Calu3 (cell line): ENCODE measurements at places on chromosomes 11 and 22. TPM values are rescaled to one million over a fixed set of nuclear protein-coding genes. Genes with fewer than 3 reads are reported as not detected.
A peak's percentile ranks its signal among the peaks of the same experiment; 100 is the strongest.

The MYEOV gene
- 79.9 and 98.4 TPM in 2 replicates for total RNA-seq

The SEPTIN3 gene
- 3.2 and 3.4 TPM in 2 replicates for total RNA-seq

The SLCO2B1 gene
- 0.27 and 0.31 TPM in 2 replicates for total RNA-seq

The GPHA2 gene
- not detected in 2 replicates for total RNA-seq

The ELFN2 gene
- total RNA-seq = 1.5 and 2.8 TPM in 2 replicates

The HEPN1 gene
- not detected in 2 replicates for total RNA-seq

The RIBC2 gene
- 4.5 and 5.6 TPM in 2 replicates for total RNA-seq

The ZBTB3 gene
- 9.7 and 10.6 TPM in 2 replicates for total RNA-seq

The CST6 gene
- total RNA-seq = 21.5 and 27.2 TPM in 2 replicates

The RAB36 gene
- 2.1 and 2.6 TPM in 2 replicates for total RNA-seq

The LUZP2 gene
- total RNA-seq = 0.73 and 0.95 TPM in 2 replicates

The SCGB2A2 gene
- not detected in 2 replicates for total RNA-seq

The TTLL12 gene
- total RNA-seq = 63.4 and 69.6 TPM in 2 replicates

GRCh38 chr22:46108564-46109473 lies 41.5 kb upstream of the PPARA start:
- peak overlapping the region; percentile 84 for H3K27ac ChIP-seq
- no peak overlapping the region for H3K4me3 ChIP-seq
- DNase-seq = peak; percentile 44

DNA sequence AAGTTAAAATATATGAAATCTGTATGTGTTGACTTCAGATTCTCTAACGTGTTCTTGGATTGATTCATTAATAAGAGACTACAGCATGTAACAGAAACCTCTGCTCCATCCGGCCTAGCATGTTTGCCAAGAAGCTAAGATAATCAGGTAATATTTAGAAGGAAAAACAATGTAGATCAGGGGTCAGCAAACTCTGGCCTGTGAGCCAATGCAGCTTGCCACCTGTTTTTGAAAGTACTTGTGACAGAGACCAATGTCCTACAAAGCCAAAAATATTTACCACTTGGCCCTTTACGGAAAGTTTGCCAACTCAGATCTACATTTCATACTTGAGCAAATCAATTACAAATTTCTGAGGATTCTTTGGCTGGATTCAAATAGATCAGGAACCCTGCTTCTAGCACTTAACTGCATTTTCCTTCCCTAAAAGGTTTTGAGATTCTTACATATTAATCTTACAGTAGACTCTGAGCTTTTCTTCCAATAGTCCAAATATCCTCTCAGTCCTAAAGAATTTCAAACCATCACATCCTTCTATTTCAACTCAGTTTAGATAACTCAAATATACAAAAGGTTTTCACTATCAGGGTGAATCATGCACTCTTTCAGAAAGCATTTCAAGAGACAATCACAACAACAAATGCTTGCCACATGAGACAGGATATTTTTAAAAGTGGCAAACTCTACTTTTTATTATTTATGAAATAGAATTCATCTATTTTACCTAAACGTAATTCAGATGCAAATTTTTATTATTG lies 29.5 kb downstream of the APOL5 start:
- no peaks in the 10 kb centered on the region for H3K36me3 ChIP-seq
- no peaks in the 10 kb centered on the region for H3K27me3 ChIP-seq
- no peak for DNase-seq
- H3K27ac ChIP-seq = no peak overlapping the region
- H3K4me3 ChIP-seq = no peak overlapping the region

- H3K27me3 ChIP-seq = no peaks in the 10 kb centered on the region
- H3K27ac ChIP-seq = no peak overlapping the region
- H3K4me1 ChIP-seq = no peaks in the 10 kb centered on the region
- H3K36me3 ChIP-seq = no peaks in the 10 kb centered on the region
Observed at GRCh38 chr11:129691142-129691541, 124.5 kb upstream of the TMEM45B start.

DNA sequence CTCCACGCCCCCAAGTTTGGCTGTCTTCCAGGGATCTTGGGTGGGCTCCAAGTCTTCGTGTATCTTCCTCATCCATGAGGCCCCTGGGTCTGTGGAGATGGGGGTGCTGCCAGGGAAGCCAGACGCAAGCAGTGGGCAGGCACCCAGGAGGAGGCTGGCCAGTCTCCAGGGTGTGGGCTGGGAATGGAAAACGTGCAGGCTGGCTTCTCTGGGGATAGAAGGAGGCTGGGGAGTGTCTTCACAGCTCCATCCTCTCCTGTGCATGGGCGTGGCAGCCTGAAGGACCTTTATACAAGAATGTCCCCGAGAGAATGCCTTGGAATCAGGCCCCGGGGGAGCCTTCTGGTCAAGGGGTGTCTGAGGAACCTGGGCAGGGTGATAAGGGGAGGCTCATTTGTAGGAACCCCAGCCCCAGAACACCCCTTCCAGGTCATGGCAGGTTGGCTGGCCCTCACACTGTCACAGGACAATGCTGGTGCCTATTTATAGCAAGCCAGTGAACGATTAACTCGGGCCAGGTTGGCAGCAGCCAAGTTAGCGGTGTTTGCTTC lies 14.0 kb downstream of the SGSM1 start:
- H3K36me3 ChIP-seq = no peaks in the 10 kb centered on the region
- H3K27ac ChIP-seq = no peak overlapping the region
- H3K4me3 ChIP-seq = no peak overlapping the region
- peak; percentile 47 for DNase-seq

DNA sequence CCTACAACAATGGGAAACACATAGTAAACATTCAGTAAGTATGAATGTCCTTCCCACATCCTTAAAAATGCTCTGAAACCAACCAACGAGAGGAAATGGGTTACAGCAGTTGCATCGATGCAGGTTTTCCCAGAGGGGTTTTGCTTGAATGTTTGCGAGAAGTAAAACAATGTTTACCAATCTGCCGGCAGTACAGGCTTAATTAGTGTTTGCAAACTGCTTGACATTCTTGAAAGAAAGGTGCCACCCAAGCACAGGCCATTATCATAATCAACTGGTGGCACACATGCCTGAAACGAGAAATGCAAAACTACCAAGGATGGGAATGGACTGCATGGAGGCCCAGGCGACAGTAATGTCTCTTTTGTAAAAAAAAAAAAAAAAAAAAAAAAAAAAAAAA lies 27.1 kb upstream of the OPCML start:
- H3K4me3 ChIP-seq = no peak overlapping the region
- H3K27me3 ChIP-seq = no peaks in the 10 kb centered on the region
- DNase-seq = no peak
- H3K4me1 ChIP-seq = no peaks in the 10 kb centered on the region

- no peak overlapping the region for H3K27ac ChIP-seq
- no peaks in the 10 kb centered on the region for H3K4me1 ChIP-seq
- no peak overlapping the region for H3K4me3 ChIP-seq
- no peak for DNase-seq
- H3K36me3 ChIP-seq = no peaks in the 10 kb centered on the region
Observed at GRCh38 chr11:2797741-2798361, 87.7 kb downstream of the CDKN1C start.

GRCh38 chr11:45383224-45383623 lies 97.1 kb upstream of the SYT13 start:
- no peaks in the 10 kb centered on the region for H3K4me1 ChIP-seq
- no peak overlapping the region for H3K27ac ChIP-seq
- no peaks in the 10 kb centered on the region for H3K36me3 ChIP-seq
- no peak for DNase-seq

- DNase-seq = peak; percentile 70
- no peak overlapping the region for H3K27ac ChIP-seq
- H3K27me3 ChIP-seq = peaks cover 49% of the 10 kb centered on the region
- H3K36me3 ChIP-seq = no peaks in the 10 kb centered on the region
- no peak overlapping the region for H3K4me3 ChIP-seq
Observed at GRCh38 chr22:26364066-26365015, 64.7 kb upstream of the ASPHD2 start.

GRCh38 chr11:1305063-1305495 lies 4.4 kb downstream of the TOLLIP start:
- H3K27me3 ChIP-seq = no peaks in the 10 kb centered on the region
- no peak for DNase-seq
- H3K27ac ChIP-seq = no peak overlapping the region
- peak overlapping the region; percentile 56 for H3K4me3 ChIP-seq
- peaks cover 30% of the 10 kb centered on the region for H3K4me1 ChIP-seq

- H3K4me3 ChIP-seq = no peak overlapping the region
- no peaks in the 10 kb centered on the region for H3K4me1 ChIP-seq
- H3K27me3 ChIP-seq = peaks cover 74% of the 10 kb centered on the region
Observed at GRCh38 chr22:26417406-26417805, 11.7 kb upstream of the ASPHD2 start.

- H3K27me3 ChIP-seq = no peaks in the 10 kb centered on the region
- H3K36me3 ChIP-seq = peaks cover 7% of the 10 kb centered on the region
- no peak for DNase-seq
- peaks cover 41% of the 10 kb centered on the region for H3K4me1 ChIP-seq
- H3K4me3 ChIP-seq = no peak overlapping the region
Observed at GRCh38 chr11:129637983-129638776, 177.5 kb upstream of the TMEM45B start.

GRCh38 chr22:28891156-28891733 lies 7.9 kb downstream of the ZNRF3 start:
- no peak overlapping the region for H3K27ac ChIP-seq
- no peak overlapping the region for H3K4me3 ChIP-seq
- no peaks in the 10 kb centered on the region for H3K27me3 ChIP-seq
- H3K4me1 ChIP-seq = peaks cover 44% of the 10 kb centered on the region
- H3K36me3 ChIP-seq = no peaks in the 10 kb centered on the region

GRCh38 chr22:37740455-37741311 lies 43.8 kb downstream of the TRIOBP start:
- no peak for DNase-seq
- peaks cover 25% of the 10 kb centered on the region for H3K36me3 ChIP-seq
- peaks cover 17% of the 10 kb centered on the region for H3K27me3 ChIP-seq
- H3K27ac ChIP-seq = no peak overlapping the region
- no peak overlapping the region for H3K4me3 ChIP-seq
- H3K4me1 ChIP-seq = peaks cover 27% of the 10 kb centered on the region

- no peaks in the 10 kb centered on the region for H3K27me3 ChIP-seq
- no peak overlapping the region for H3K27ac ChIP-seq
Observed at GRCh38 chr11:134734894-134735293, 322.9 kb upstream of the B3GAT1 start.

DNA sequence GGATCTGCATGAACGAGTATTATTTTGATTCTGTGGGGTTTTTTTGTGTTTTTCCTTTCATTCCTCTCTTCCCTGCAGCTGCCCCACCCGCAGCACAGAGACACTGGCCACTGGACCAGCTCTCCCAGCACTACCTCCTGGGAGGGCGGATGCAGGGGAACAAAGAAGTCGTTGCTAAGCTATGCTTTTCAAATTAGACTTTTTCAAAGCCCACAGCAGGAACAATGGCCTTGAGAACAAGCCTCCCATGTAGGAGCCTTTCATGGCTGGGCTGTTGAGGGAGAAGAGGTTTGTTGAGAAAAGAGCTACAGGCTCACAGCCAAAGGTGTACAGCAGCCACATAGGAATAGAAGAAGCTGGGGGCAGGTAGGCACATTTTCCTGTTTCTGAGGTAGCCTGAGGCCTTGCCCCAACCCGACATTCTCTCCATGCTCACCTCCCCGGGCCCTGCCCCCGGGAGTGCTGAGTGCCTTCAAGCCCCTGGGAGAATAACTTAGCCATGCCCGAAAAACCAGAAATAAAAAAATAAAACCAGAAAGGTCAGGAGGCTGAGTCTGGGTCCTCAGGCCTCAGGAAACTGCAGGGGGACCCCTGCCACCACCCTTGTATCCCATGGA lies 20.5 kb upstream of the SYT12 start:
- H3K36me3 ChIP-seq = no peaks in the 10 kb centered on the region
- no peak for DNase-seq
- no peaks in the 10 kb centered on the region for H3K4me1 ChIP-seq
- H3K27ac ChIP-seq = no peak overlapping the region
- no peaks in the 10 kb centered on the region for H3K27me3 ChIP-seq

- H3K27ac ChIP-seq = no peak within 1 kb of the TSS
- peaks cover 25% of the 10 kb centered on the region for H3K36me3 ChIP-seq
- peaks cover 84% of the 10 kb centered on the region for H3K27me3 ChIP-seq
- peak within 1 kb of the TSS; percentile 25 for H3K4me3 ChIP-seq
- no peak for DNase-seq
- H3K4me1 ChIP-seq = peaks cover 16% of the 10 kb centered on the region
Observed at GRCh38 chr22:29719899-29720645, at the start of gene CABP7. Gene CABP7, plus strand, starts transcription at chr22:29720003. Its CDS starts 422 bp downstream, at chr22:29720425.

GRCh38 chr11:129637473-129637872 lies 178.2 kb upstream of the TMEM45B start:
- H3K27me3 ChIP-seq = no peaks in the 10 kb centered on the region
- DNase-seq = no peak
- H3K4me1 ChIP-seq = peaks cover 41% of the 10 kb centered on the region
- H3K4me3 ChIP-seq = no peak overlapping the region
- H3K36me3 ChIP-seq = peaks cover 7% of the 10 kb centered on the region
- peak overlapping the region; percentile 53 for H3K27ac ChIP-seq

GRCh38 chr11:67370351-67371076 lies 2.9 kb downstream of the CLCF1 start:
- no peaks in the 10 kb centered on the region for H3K27me3 ChIP-seq
